ENCODE measurements at places on chromosomes 4 and X.

DNA sequence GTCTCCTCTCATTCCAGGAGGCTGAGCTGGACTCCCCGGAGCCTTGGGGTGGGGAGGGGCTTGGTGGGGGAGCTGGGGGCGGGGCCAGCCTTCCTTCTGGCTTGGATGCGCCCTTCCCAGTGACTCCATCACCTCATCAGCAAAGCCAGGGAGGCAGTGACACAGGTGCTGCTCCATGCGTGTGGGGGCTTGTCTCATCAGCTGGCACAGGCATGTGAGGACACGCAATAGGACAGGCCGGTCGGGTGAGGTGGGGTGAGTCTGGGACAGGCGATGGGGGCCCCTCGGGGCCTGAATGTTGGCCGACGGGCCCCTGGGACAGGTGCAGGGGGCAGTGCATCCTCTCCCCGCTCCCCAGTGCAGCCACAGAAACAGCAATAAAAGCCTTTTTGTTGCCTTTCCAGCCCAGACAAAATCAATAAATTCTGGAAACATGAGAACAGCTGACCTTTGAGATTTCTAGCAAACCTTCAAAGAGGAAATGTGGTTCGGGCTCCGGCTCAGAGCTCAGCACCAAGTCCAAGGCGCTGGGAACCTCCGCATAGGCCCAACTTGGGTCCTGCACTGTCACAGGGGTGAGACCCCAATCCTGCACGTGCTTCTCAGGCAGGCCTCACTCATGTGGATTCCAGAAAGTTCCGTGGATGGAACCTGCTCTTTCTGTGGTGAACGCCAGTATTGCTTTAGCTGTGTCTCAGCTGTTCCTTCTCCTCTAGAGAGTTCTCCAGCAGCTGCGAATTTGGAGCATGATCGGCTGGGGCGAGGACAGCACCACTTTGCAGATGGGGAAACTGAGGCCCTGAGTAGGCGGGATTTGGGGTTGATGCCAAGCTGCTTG lies 18.5 kb downstream of the ADRA2C start:
- peak; percentile 26 for DNase-seq

DNA sequence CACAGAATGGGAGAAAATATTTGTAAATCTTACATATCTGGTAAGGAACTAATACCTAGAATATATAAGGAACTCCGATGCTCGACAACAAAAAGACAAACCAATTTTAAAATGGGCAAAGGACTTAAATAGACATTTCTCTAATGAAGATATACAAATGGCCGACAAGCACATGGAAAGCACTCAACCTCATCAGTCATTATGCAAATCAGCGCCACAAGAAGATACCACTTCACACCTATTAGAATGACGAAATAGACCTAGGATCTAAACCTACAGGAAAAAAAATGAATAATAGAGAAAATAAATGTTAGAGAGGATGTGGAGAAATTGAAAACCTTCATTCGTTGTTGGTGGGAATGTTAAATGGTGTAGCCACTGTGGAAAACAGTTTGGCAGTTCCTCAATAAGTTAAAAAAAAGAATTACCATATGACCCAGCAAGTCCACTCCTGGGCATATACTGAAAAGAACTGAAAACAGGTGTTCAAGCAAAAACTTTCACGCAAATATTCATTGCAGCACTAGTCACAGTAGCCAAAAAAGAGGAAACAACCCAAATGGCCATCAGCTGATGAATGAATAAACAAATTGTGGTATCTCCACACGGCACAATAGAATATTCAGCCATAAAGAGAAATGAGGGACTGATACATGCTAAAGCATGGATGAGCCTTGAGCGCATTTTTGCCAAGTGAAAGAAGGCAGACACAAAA lies 57.3 kb upstream of the WDR19 start:
- DNase-seq: no peak

DNA sequence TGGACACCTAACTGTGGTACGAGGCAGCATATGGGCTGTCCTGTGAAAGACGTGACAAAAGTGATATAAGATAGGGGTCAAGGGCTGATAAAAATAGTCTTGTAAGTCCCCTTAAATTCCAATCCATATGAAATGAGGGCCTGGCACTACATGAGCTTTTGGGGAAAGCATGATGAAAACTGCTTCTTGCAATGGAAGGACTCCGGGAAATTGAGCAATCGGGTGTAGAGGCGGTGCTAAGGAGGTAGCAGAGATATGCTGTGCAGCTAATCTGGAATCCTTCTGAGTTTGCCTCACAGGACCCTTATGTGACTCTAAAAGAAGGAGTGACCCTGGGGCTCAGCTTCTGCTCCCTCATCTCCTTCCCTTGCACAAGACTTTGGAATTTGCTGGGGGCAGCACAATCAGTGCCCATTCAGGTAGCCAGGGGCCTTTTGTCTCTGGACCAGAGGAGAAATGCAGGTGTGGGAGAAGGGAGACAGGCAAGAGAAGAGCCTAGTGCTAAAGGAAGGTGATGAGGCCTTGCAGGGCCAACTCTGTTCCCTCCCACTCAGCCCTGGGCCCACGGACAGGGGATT lies 12.8 kb downstream of the CLDN2 start:
- no peak for DNase-seq

DNA sequence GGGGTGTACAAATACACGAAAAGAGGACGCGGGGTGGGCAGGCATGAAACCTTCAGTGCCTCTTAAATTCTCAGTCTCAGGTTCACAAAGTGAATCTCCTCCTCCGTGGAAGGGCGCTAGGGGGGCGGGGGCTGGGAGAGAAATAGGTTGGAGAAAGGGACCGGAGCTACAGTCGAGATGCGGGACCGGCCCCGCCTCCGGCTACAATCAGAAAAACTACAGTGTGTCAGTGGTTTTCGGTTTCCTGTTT lies 3.4 kb downstream of the MAML3 start:
- peak; percentile 87 for DNase-seq

DNA sequence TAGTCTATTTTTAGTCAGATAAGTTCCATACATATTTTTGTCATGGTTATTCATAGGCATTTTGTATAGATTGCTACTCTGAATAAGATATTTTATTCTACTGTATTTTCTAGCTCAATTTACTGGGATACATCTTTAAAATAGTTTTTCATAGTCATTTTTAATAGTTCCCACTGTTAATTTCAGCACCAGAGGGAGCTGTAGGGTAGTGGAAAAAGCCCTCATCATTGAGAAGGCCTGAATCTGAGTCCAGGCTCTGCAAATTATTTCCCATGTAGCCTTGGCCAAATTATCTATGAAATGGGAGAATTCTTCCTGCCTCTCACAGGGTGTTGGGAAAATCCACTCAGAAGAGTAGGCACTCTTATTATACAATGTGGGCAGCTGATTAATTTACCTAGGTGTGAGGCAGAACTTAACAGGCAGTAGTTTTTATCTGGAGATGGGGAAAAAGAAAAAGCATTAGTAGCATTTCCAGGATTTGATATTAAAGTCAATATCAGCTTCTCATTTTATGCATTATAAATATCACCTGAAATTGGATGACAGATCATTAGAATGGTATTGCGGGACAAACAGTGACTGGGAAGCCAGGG lies 102.9 kb upstream of the PAQR3 start:
- peak; percentile 56 for DNase-seq

- DNase-seq: no peak
Observed at GRCh38 chr4:17930256-17930655, 91.3 kb downstream of the LCORL start.

GRCh38 chr4:42656679-42656943 lies 294 bp downstream of the ATP8A1 start:
- DNase-seq: no peak

DNA sequence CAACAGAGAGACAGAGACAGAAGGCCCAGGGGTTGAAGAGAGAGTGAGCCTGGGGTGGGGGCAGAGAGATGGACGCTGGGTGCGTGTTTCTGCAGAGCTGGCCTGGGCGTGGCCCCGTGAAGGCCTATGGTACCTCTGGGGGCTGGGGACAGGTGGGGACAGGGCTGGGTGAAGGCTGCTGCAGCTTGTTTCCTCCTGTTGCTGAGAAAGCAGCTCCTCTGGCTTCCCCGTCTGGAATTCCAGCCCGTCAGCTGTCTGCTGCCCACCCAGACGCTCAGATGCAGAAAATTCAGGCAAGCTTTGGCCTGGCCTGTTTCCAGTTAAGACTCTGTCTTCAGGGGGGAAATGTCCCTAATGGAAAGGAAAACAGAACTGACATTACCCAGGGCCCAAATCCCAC lies 76.8 kb upstream of the PSAPL1 start:
- no peak for DNase-seq

DNA sequence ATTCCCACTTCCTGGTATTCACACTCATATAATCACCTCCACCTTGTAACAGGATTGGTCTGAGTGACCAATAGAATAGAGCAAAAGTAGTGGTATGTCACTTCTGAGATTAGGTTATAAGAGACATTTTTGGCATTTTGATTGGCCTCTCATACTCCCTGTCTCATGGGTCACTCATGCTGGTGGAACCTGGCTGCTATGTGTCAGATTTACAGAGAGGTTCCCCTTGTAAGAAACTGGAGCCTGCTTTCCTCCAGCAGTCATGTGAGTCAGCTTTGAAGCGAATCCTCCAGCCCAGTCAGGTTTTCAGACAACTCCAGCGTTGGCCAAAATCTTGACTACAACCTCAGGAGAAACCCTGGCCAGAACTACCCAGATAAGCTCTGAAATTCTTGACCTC lies 2.6 kb upstream of the OTUD4 start:
- DNase-seq: no peak

GRCh38 chrX:130110379-130111219 lies at the start of gene ELF4:
ELF4 (minus strand) TSS chrX:130110497; CDS start chrX:130081330, 29,167 bp downstream.
- DNase-seq: peak; percentile 30

GRCh38 chr4:130478406-130478805 lies 1382.5 kb downstream of the C4orf33 start:
- DNase-seq: no peak

- peak; percentile 64 for DNase-seq
Observed at GRCh38 chrX:70979136-70979762, 48.4 kb upstream of the SLC7A3 start.

GRCh38 chr4:140742838-140743193 lies 13.4 kb downstream of the TBC1D9 start:
- DNase-seq: no peak

GRCh38 chr4:8016527-8016926 lies 76.9 kb upstream of the AFAP1 start:
- no peak for DNase-seq

DNA sequence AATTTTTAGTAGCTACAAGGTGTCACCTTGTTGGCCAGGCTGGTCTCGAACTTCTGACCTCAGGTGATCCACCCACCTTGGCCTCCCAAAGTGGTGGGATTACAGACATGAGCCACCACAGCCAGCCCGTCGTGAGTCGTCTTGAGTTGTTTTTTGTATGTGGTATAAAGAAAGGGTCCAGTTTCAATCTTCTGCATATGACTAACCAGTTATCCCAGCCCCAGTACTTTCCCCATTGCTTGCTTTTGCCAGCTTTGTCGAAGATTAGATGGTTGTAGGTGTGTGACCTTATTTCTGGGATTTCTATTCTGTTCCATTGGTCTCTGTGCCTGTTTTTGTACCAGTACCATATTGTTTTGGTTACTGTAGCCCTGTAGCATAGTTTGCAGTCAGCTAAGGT lies 105.9 kb downstream of the OR13H1 start:
- no peak for DNase-seq

- DNase-seq: no peak
Observed at GRCh38 chr4:80189956-80190677, 7.2 kb upstream of the PRDM8 start.
